ENCODE measurements at places on chromosomes 2 and 18.

GRCh38 chr2:99354070-99354469 lies 16.9 kb downstream of the EIF5B start:
- no peak for DNase-seq

- DNase-seq: no peak
These were observed 68.6 kb downstream of the GATA6 start for GRCh38 chr18:22238036-22238435.

- no peak for DNase-seq
These were observed 50.6 kb downstream of the SLC16A14 start for GRCh38 chr2:230018153-230018552.

- no peak for DNase-seq
These were observed 15.7 kb upstream of the GPR17 start for GRCh38 chr2:127630096-127630863.

- DNase-seq: no peak
These were observed 30.0 kb downstream of the IL1R2 start for GRCh38 chr2:102021779-102022178.

DNA sequence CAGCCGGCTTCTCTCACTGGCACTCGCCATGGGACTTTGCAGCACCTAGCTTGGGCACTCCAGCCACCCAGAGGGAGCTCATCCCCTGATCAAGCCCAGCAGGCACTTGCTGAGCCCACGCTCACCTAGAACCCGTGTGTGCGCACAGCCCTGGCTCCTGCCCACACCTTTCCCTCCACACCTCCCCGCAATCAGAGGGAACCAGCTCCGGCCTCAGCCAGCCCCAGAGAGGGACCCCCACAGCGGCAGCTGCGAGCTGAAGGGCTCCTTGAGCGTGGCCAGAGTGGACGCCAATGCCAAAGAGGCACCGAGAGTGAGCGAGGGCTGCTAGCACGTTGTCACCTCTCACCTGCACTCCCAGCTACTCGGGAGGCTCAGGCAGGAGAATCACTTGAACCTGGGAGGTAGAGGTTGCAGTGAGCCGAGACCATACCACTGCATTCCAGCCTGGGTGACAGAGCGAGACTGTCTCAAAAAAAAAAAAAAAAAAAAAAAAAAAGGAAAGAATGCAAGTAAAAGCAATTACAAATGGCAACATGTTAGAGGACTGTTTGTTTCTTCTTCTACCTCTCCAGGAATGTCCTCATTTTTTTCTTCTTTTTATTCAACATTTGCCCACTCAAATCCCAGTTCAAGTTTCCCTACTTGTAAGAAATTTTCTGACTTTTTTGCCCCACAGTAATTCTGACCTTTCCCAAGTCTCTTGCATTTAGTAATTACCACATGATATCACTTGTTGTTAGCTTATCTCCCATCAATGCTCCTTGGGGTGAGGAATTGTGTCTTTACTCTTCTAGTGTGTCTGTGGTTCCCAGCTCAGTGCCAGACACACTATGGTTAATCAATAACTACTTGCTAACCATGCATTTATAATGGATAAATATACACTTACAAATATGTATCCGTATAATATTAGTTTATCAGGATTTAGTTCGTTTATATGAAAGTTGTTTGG lies 40.6 kb upstream of the ST3GAL5 start:
- no peak for DNase-seq

- no peak for DNase-seq
These were observed 13.4 kb upstream of the IL37 start for GRCh38 chr2:112897624-112897978.

- no peak for DNase-seq
These were observed 11.7 kb upstream of the SCRN3 start for GRCh38 chr2:174383796-174384195.

- DNase-seq: no peak
These were observed 35.4 kb downstream of the KCNK3 start for GRCh38 chr2:26727641-26728561.

DNA sequence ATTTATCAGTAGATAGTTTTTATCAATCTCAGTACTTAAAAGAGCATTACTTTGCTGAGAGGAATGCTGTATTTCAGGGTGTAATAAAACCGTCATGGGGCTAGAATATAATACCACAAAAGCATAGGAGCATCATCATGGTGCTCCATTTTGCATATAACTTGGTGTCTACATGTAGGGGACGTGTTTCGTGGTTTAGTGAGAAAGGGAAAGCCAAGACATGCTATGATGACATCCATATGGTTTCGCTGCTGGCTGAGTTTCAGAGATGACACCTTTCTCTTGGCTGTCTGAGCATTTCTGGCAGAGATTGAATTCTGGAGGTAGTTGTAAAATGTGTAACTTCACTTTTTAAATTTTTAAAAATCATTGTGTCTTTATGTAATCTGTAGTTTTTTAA lies 32.4 kb downstream of the WDR43 start:
- DNase-seq: no peak

GRCh38 chr2:28413152-28413898 lies 20.7 kb downstream of the FOSL2 start:
- no peak for DNase-seq

DNA sequence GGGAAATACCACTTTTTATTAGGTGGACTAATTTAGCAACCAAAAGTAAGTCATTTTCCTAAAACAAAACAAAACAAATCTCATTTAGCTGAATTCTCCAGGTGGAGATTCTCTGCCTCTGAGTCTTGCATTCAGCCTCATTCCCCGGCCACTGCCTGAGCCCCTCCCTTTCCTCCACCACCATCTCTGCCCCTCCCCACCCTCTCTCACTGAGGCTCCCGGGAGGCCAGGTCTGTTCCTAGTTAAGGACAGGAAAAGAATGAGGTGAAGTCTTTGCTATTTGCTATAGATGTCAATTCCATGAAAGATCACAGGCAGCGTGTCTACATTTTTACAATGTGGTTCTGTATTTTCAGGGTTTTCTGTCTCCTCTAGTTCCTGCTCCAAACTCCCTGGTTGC lies 83.0 kb upstream of the SOX11 start:
- no peak for DNase-seq

DNA sequence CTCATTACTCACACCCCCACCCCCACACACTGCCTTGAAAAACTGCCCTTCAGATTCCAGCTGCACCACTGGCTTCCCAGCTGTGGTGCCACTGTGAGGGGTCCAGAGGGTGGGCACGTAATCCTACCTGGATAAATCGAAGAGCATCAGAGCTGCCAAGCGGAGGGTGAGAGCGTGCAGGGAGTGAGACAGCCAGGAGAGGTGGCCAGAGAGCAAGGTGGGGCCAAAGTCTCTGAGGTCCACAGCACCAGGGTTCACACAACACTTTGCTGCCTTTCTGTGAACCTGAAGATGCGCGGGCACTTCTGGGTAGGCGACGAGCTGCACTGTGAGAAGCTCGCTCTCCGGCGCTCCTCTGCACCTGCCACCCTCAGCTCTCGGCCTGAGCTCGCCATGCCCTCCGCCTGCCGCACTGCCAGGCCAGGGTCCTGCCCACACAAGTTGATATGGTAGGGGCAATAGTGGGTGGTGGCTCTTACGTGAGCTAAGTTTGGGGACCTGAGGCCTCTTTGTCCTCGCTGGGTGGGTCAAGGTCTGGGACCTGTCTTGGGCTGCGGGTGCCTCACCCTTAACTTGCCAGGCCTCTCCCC lies 83.9 kb downstream of the MARCO start:
- DNase-seq: no peak

DNA sequence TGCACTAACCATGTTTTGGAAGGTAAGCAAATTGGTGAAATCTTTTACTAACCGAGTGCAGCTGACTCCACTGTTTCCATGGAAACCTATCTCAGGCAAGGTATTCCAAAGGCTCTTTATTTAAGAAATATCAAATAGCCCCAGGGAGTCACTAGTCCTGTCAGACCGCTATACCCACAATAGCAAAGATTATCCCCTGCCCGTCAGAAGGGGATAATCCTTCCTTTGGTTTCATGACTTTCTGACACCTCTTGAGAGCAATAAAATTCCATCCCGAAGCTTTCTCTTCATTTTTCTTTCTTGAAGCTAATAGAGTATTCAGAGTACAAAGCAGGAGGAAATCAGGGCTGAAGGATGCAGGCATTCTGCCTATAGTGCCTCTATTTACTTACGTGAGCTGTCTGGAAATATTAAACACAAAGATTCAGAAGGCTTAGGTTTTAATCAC lies 34.7 kb upstream of the MAP2 start:
- no peak for DNase-seq

GRCh38 chr2:172647439-172647838 lies 88.2 kb upstream of the RAPGEF4 start:
- no peak for DNase-seq

- DNase-seq: no peak
These were observed 273.5 kb downstream of the PIK3C3 start for GRCh38 chr18:42228581-42228980.

- no peak for DNase-seq
These were observed 255.3 kb upstream of the AGAP1 start for GRCh38 chr2:235238537-235238936.

DNA sequence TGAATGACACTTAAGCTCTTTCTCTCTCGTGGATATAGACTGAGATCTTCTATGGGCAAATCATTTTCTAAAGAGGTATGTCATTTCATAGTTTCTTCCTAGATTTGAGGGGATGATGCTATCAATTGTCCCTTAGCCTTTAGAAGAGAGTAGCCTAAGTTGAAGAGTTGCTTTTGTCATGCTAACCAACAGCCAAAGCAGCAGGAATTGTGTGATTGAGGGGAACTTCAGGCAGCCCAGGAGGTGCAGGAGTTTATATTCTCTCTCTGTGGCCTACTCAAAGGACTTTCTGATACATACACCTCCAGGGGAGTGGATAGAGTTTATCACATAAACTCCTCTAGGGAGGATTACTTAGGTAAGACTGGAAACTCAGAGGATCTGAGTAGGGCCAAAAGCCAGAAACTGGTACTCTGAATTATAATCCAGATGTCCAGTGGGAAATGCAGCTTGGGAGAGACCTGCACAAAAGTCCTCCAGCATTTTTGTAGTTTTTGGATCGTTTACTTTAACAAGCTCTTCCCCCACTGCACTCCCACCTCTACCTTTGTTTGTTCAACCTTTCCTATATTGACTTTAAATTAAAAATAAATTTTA lies 150.7 kb upstream of the CCDC68 start:
- DNase-seq: no peak

GRCh38 chr2:130302164-130302886 lies 40.4 kb upstream of the IMP4 start:
- no peak for DNase-seq

DNA sequence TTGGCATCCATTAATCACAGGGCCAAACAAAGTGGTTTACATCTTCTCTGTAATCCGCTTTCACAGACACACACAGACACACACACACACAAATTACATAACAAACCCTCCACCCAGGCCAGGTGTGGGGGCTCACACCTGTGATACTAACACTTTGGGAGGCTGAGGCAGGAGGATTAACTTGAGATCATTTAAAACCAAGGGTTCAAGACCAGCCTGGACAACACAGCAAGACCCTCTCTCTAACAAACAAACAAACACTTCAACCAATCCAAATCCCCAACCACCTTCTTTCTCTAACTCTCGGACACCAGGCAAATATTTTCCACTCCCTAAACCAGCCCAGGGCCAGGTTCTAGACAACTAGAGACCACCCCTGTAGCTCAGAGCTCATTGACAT lies 79.5 kb upstream of the XPO1 start:
- DNase-seq: no peak

DNA sequence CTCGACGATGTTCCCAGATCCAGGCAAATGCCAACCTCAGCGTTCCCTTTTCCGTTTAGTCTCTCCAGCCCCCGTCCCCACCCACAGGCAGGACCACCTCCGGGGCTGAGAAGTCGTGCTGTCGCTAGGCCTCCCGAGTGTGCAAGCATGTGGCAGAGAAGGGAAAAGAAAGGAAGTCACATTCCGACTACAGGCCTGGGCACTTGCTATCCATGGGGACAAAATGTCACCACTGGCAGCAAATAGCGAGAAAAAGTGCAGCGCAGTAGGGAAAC lies 420 bp downstream of the PIGN start:
- peak; percentile 62 for DNase-seq

DNA sequence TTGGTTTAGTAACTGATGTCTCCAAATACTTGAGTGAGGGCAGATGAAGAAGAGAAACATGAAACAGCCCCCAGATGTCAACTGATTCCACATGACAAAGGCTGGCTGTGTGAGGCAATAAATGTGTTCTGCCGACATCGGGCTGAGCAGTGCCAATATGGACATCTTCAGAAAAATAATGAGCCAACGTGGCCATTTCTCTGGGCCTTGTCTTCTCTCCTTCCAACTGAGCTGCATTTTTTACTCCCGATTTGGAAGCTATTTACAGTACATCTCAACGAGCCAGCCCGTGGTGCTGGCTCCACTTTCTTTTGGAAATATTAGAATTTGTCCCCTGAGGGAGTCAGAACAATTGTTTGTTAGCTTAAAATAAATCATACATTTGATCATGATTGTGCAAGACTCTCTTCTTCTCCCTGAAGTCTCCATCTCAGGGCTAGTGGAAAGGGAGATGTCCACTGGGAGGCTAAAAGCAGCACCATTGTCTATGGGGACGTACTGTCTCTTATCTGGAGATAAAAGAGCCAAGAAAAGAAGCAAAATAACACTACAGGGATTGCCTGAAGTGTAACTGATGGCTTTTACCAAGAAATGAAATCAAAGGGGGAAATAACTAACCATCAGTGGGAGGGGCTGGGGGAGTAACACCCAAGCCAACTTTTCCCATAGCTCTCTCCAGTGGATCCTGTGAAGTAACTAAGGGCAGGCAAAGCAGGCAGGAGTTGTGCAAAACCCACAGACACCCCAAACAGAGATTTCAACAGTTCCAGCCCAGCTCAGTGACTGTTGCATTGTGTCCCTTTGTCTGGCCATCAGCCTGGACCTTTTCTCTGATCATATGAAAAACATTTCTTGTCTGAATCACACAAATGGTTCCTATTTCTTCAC lies 114.8 kb downstream of the RDH14 start:
- no peak for DNase-seq

GRCh38 chr2:49167131-49167530 lies 12.8 kb upstream of the FSHR start:
- no peak for DNase-seq

DNA sequence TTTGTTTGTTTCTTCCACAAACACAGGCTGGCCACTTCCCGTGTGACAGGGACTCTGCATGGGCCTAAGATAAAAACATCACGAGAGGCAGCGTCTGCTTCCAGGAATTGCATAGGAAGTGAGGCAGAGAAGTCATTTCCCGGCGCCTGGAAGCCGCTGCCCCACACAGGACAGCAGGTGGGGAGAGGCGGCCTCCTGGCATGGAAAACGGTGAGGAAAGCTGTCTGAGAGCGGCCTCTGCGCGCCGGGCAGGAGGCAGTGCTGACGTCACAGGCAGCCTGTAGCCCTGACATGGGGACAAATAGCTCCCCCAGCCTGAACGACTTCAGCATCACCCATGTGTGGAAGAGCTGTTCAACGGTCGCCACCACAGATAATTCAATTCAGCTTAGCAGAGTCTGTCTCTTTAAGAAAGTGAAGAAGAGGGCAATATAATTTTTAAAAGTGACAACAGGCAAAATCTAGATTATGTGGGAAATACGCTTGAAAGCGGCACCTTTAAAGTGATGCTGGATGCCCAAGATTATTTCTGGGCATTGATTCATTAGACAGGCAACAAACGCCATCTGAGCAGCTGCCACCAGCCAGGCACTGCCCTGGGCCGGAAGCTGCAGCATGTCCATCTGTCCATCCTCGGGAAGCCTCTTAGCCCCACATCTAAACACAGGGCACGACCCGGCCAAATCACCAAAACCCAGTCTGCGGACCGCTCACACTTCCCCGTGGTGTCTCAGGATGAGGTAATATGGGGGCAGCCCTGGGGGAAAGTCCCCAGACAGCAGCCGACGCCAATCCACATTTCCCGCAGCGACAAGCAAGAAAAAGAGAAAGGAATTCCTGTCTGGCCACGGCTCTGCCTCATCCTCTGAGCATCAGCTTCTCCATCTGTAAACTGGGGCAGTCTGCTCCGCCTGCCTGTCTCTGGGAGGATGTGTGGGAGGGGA lies 138.9 kb downstream of the PXDN start:
- DNase-seq: no peak

All from NCI-H1930 (cell line).